Esophagus squamous epithelium (tissue), 5 donors: ENCODE measurements at places on chromosomes 12 and 14. TPM values are rescaled to one million over a fixed set of nuclear protein-coding genes. Genes with fewer than 3 reads are reported as not detected.
A peak's percentile ranks its signal among the peaks of the same experiment; 100 is the strongest.

GRCh38 chr12:49662998-49663843 lies 39.9 kb downstream of the PRPF40B start:
- no peak overlapping the region for H3K4me3 ChIP-seq
- H3K36me3 ChIP-seq, result peaks cover 25% of the 10 kb centered on the region
- H3K4me1 ChIP-seq, result peaks cover 6% of the 10 kb centered on the region
- H3K27me3 ChIP-seq, result no peaks in the 10 kb centered on the region
- H3K27ac ChIP-seq, result peak overlapping the region; percentile 75

DNA sequence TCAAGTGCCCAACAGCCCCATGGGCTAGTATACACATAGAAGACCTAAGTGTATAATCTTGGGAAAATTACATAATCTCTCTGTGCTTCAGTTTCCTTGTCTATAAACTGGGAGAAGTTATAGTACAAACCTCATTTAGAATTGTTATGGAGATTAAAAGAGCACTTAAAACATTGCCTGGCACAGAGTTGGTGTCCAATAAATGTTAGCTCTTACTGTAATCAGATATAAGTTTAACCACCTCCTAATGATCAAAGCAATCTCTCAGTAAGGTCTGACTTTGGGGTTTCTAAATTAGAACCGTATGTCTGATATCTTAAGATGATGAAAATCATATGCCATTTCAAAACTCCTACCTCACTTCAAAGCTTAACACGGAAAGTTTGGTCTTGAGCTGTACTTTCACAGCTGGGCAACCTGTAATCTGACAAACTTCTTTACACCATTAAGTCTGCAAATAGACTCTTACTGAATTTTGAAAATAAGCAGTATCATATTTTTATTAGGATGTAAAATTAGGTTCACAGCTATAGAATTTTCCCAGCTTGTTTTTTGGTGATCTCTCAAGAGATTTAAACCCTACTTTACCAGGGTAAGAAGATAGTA lies 58.6 kb upstream of the MYBPC1 start:
- no peak for DNase-seq
- H3K4me3 ChIP-seq, result no peak overlapping the region
- no peaks in the 10 kb centered on the region for H3K4me1 ChIP-seq
- H3K36me3 ChIP-seq, result no peaks in the 10 kb centered on the region

- no peak overlapping the region for H3K4me3 ChIP-seq
- H3K4me1 ChIP-seq, result no peaks in the 10 kb centered on the region
- H3K36me3 ChIP-seq, result no peaks in the 10 kb centered on the region
- no peaks in the 10 kb centered on the region for H3K27me3 ChIP-seq
- no peak for DNase-seq
Observed at GRCh38 chr14:31449971-31450610, 7.2 kb downstream of the DTD2 start.

LLPH gene
- 4.8 TPM for total RNA-seq

GRCh38 chr14:71320734-71321573 lies 413.7 kb downstream of the PCNX1 start:
- H3K4me1 ChIP-seq, result peaks cover 4% of the 10 kb centered on the region
- H3K27me3 ChIP-seq, result no peaks in the 10 kb centered on the region
- no peak for DNase-seq
- H3K4me3 ChIP-seq, result peak overlapping the region; percentile 96

GRCh38 chr14:53016491-53016890 lies 65.6 kb upstream of the FERMT2 start:
- H3K27ac ChIP-seq, result no peak overlapping the region
- H3K36me3 ChIP-seq, result no peaks in the 10 kb centered on the region
- no peak for DNase-seq
- no peaks in the 10 kb centered on the region for H3K27me3 ChIP-seq

GRCh38 chr14:51527073-51527472 lies 124.6 kb upstream of the FRMD6 start:
- H3K4me3 ChIP-seq, result no peak overlapping the region
- DNase-seq, result no peak
- no peak overlapping the region for H3K27ac ChIP-seq
- no peaks in the 10 kb centered on the region for H3K4me1 ChIP-seq
- no peaks in the 10 kb centered on the region for H3K27me3 ChIP-seq

GRCh38 chr12:128734371-128734770 lies 89.4 kb downstream of the SLC15A4 start:
- H3K4me1 ChIP-seq, result no peaks in the 10 kb centered on the region
- no peaks in the 10 kb centered on the region for H3K27me3 ChIP-seq
- H3K4me3 ChIP-seq, result no peak overlapping the region
- DNase-seq, result no peak
- H3K36me3 ChIP-seq, result no peaks in the 10 kb centered on the region
- no peak overlapping the region for H3K27ac ChIP-seq

CCDC38 gene
- total RNA-seq, result not detected

GRCh38 chr14:77122526-77123125 lies 19.0 kb downstream of the ZDHHC22 start:
- H3K4me3 ChIP-seq, result no peak overlapping the region
- peaks cover 59% of the 10 kb centered on the region for H3K4me1 ChIP-seq
- H3K36me3 ChIP-seq, result no peaks in the 10 kb centered on the region
- DNase-seq, result no peak
- H3K27ac ChIP-seq, result peak overlapping the region; percentile 75
- H3K27me3 ChIP-seq, result no peaks in the 10 kb centered on the region

KTN1 gene
- 57.8 TPM for total RNA-seq

DNA sequence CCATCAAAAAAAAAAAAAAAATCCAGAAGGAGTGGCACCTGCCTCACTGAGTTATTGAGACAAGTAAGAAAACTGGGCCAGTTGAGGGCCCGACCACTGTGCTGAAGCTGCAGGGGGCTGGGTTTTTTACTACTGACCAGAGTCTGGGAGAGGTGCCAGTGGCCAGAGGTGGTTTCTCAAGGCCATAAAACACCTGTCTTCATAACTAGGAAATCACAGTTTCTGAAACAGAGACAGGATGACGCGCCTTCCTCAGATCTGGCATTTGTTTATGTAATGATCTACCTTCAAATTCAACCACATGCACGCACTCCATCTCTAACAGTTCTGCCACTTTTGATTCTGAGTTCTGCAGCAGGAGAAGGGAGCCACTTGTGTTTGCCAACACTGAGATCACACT lies 12.7 kb downstream of the TSPAN11 start:
- no peak overlapping the region for H3K4me3 ChIP-seq
- no peak overlapping the region for H3K27ac ChIP-seq
- H3K36me3 ChIP-seq, result no peaks in the 10 kb centered on the region

- H3K36me3 ChIP-seq, result no peaks in the 10 kb centered on the region
- H3K27ac ChIP-seq, result peak overlapping the region; percentile 73
- DNase-seq, result no peak
- H3K4me1 ChIP-seq, result peaks cover 19% of the 10 kb centered on the region
Observed at GRCh38 chr14:99257122-99257672, 14.8 kb downstream of the BCL11B start.

ANKS1B gene
- 15.8 TPM for total RNA-seq

DNA sequence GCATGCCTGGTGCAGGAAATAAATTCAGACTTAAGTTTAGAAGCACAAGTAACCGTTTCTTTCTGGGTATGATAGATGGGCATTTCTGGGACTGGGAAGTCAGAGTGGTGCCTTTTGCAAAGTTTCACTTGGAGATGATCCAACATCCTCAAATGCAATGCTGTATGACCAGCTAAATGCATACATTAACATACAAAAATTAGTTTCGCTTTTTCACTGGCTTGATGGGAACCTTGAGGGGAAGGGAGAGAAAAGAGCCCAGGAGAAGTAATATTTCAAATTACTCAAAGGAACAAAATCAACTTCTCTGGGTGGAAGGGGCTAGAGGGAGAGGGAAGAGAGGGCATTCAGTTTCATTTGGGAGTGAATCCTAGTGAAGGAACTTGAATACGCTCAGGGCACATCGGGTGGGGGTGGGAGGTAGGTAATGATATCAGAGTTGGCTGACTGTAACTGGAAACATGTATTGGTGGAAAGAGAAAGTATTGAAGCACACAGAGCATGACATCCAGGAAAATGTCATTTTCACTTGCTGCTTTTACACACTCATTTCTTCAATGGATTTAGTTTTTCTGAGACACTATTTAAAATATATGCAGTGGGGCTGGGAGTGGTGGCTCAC lies 175.5 kb downstream of the PTPRO start:
- H3K27me3 ChIP-seq, result no peaks in the 10 kb centered on the region
- no peak for DNase-seq
- no peak overlapping the region for H3K27ac ChIP-seq
- H3K4me1 ChIP-seq, result no peaks in the 10 kb centered on the region
- H3K4me3 ChIP-seq, result no peak overlapping the region

DNA sequence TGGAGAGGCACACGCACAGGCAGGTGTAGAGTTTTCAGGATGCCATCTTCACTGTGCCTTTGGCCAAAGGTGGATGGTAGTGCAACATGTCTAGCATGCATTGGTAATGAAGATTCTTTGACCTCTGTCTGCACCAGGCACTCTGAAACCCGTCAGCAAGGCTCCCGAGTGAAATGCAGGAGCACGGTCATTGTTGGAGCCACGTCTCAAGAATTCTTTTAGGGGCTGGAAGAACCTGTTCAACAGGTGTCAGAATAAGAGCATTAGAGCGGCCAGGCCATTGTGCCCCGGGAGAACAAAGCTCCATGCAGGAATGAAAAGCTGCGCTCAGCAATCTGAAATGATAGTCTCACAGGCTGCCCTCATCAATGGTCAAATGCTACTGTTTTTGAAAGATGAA lies 40.2 kb upstream of the DICER1 start:
- no peak overlapping the region for H3K27ac ChIP-seq
- no peaks in the 10 kb centered on the region for H3K4me1 ChIP-seq

DNA sequence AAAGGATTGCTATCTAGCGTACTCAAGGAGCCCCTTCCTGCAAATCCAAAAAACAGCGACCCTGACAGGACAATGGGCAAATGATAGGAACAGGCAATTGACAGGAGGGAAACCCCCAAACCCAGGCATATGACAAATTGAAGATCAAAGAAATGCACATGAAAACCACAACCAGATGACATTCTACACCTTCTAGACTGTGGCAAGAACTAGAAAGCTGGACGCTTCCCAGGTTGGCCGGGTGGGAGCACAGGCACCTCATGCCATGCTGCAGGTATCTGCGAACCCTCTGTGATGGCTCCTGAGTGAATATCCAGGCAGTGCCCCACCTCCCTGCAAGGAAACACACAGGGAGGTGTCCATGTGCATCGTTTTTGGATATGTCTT lies 37.1 kb downstream of the CMKLR1 start:
- H3K4me3 ChIP-seq, result no peak overlapping the region
- H3K36me3 ChIP-seq, result no peaks in the 10 kb centered on the region
- no peak overlapping the region for H3K27ac ChIP-seq
- H3K4me1 ChIP-seq, result peaks cover 21% of the 10 kb centered on the region
- no peaks in the 10 kb centered on the region for H3K27me3 ChIP-seq
- no peak for DNase-seq

DNA sequence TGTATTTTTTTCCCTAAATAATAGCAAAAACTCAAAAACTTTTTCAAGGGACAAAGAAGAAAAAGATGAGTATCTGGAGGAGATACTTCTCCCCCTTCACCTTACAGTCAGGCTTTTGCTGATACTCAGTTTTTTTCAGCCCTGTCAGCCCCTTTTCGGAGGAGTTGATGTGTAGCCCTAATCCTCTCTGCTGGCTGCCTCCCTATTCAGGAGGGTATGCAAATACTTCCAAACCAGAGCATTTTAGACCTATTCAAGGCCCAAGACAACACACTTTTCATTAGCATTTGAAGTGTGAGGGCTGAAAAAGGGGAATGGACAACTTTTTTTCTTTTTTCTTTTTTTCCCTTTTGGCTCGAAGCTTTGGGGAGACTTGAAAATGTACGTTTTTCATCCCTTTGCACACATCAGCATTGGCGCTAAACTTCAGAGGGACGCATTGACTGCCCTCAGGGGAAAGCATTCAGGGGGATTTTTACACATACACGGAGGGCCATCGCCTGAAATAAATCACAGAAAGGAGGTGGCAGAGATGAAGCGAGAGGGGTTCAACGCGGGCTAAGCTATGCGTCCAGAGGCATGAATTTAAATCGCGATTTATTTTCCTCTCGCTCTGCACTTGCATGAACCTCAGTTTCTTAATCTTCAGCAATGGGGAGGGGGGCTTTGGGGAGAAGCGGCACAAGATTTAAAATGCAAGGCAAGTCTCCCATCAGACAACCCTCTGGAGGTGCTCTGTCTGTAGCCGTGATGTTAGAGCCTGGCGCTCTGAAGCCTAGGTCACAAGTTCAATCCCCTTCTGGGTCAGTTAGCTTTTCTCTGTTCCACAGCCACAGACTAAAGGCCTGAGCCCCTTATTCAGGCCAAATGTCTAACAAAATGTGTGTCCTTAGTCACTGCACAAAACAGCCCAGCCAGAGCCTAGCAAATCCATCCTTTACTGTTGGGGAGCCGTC lies 86.3 kb downstream of the ASCL1 start:
- no peaks in the 10 kb centered on the region for H3K4me1 ChIP-seq
- no peaks in the 10 kb centered on the region for H3K36me3 ChIP-seq
- H3K27me3 ChIP-seq, result no peaks in the 10 kb centered on the region
- H3K4me3 ChIP-seq, result no peak overlapping the region
- no peak overlapping the region for H3K27ac ChIP-seq
- DNase-seq, result no peak

GRCh38 chr14:23729720-23730387 lies 93.7 kb downstream of the DHRS2 start:
- no peaks in the 10 kb centered on the region for H3K27me3 ChIP-seq
- no peaks in the 10 kb centered on the region for H3K36me3 ChIP-seq
- no peak for DNase-seq
- H3K27ac ChIP-seq, result no peak overlapping the region

DNA sequence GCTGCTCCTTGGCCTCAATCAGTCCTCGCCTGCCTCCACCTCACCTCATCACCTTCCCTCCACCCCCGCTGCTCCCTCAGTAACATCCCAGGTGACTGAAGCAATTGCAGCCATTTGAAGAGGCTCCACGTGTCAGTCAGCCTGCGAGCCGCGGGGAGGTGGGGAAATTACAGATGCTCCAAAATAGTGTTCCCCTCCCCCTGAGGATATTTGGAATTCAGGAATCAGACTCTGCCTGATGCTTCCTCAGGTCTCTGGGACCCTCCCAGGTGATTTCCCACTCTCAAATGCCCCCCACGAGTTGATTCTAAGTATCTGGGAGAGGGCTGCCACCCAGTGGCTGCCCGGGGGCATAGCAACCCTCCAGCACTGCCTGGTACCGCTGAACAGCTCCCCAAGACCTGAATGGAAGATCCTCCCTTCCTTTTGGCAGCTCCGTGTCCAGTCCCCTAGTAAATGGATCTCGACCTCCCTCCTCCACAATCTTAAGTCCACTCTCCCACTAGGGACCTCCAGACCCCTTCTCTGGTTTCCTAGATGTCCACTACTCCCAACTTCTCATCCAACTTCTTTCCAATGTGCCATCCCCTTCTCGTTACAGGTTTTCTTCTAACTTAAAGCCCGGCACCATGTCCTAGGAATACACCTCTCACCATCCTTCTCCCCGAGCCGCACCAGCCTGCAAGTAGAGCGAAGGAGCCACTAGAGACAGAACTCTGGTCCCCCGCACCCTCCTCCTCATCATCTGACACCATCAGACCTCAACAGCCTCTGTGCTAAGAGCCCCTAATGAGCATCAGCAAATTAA lies 1.4 kb upstream of the ASIC1 start:
- H3K4me1 ChIP-seq, result peaks cover 21% of the 10 kb centered on the region
- no peak overlapping the region for H3K27ac ChIP-seq
- no peaks in the 10 kb centered on the region for H3K36me3 ChIP-seq

KRT2 gene
- total RNA-seq, result 0.95 TPM

RAD52 gene
- total RNA-seq, result 6.2 TPM

ATXN7L3B gene
- total RNA-seq, result 13.8 TPM
